ENCODE measurements at places on chromosomes 6 and 20.

DNA sequence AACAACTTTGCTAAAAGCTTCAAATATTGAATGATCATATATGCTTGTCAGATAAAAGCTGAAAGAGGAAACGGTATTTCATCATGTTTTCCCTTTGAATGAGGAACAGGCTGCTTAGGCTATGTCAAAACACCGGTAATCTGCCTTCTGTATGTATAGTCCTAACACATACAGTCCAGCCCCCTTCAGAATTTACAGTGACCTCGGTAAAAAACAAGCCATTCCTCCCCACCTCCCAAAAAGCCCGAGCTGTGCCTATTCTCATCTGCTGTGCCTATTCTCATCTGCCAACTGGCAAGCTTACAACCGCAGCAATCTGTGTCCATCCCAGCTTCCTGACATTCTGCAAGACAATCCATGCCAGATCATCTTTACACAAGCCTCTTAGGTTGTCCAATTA lies 26.8 kb upstream of the UBE2J1 start:
- no peak for DNase-seq

DNA sequence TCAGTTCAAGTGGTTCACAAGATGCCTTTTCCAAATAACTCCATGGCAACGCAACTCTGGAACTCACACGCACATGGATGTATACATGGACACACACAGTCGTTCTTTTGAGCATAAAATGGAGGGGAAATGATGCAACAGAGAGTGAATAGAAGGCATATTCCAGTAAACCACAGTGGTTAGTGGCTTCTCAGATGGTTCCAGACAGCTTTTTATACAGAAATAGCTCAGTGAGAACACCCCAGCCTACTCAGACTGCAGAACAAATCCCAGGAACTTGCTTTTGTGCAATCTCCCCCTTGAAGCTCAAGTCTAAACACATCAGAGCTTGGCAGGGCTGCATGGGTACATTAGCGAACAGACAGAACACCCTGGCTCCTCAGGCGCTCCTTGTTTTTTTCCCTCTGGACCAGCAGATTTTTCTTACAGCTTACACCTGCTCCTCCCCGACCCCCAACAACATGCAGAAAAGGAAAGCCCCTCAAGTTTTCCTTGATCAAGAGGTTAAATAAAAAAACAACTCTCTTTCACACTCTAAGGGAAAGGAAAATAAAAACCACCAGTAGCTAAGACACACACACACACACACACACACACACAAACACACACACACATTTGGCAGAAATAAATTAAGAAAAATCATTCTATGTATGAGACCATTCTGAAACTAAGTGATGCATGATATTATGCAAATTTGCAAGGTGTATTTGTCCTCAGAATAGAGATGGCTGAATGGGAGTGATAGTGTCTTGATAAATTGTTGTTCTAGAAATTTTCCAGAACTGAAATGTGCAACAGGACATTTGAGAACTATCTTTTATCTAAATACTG lies 51.2 kb upstream of the RANBP9 start:
- DNase-seq: peak; percentile 85

- no peak for DNase-seq
These were observed 41.4 kb upstream of the TMX4 start for GRCh38 chr20:8060977-8061376.

- DNase-seq: no peak
These were observed 934.3 kb downstream of the GRIK2 start for GRCh38 chr6:102327697-102328225.

DNA sequence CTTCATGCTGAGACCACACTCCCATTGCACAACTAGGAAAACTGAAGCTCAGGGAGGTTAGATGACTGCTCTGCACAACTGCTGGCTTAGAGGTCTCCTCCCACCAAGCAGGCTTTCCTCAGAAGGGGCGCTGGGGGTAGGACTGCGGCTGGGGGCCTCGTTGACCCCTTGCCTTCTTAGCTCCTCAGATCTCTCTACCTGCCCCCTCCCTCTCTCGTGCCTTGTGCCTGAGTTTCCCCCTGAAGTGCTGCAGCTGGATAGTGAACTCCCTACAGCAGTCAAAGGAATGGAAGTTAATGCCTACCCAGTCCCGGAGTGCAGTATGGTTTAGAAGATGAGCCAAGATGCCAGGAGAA lies 149.8 kb downstream of the GRM4 start:
- DNase-seq: no peak

- DNase-seq: peak; percentile 10
These were observed 117.0 kb downstream of the TMEM200A start for GRCh38 chr6:130482645-130483390.

GRCh38 chr6:170032706-170033309 lies 258.1 kb downstream of the DLL1 start:
- DNase-seq: no peak

DNA sequence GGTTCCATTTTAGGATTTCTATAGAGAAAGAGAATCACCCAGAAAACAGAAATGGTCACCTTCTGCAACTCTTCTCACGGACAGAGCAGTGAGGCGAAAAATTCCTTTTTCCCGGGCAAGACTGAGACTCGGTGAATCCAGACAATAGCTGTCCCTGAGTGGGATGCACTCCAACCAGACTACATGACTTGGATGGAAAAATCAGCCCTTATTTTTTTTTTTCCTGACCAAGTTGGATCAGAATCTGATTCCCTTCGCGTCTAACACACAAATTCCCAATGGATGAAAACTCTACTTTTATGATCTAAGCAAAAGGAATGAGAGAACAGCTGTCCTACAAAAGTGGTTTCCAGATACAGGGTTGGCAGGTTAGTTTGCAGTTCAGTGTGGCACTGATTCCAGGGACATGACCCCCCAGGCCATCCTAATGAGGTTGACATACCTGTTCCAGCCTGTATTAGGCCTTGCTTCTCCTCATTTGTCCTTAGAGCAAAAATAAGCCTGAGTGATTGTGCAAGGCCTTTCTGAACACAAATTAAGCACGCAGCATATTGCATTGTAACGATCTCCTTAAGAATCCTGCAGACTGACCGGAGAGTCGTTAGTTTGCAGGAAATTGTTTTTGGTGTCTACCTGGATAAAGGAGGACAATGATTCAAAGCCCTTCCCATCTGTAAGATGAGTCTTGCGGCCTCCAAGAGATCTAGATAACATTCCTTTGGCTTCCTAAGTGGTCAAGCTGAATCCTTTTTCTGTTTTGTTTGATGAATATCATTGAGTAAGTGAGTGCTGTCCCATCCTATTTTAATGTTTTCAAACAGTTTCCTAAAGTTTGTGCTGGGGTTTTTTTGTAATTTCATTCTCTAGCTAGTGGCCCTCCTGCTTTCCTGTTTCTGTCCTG lies 1.5 kb upstream of the NEDD9 start:
- no peak for DNase-seq

DNA sequence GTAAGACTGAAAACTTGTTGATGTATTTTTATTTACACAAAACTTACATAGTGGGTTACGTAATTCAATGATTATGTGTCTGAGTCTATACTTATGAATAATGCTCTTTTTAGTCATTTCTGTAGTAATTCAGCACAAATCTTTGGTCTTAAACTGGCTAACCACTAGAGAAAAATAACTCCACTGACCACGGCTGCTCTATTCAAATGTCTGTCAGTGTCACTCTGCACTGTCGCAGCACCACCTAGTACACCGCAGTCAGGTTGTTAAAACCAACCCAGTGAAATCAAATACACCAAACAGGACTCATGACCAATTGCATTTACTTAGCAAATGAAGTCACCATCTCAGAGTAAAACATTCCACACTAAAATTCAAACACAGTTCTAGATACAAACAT lies 93.5 kb upstream of the CCDC28A start:
- no peak for DNase-seq

GRCh38 chr6:13360671-13361540 lies 32.6 kb upstream of the TBC1D7 start:
- no peak for DNase-seq

DNA sequence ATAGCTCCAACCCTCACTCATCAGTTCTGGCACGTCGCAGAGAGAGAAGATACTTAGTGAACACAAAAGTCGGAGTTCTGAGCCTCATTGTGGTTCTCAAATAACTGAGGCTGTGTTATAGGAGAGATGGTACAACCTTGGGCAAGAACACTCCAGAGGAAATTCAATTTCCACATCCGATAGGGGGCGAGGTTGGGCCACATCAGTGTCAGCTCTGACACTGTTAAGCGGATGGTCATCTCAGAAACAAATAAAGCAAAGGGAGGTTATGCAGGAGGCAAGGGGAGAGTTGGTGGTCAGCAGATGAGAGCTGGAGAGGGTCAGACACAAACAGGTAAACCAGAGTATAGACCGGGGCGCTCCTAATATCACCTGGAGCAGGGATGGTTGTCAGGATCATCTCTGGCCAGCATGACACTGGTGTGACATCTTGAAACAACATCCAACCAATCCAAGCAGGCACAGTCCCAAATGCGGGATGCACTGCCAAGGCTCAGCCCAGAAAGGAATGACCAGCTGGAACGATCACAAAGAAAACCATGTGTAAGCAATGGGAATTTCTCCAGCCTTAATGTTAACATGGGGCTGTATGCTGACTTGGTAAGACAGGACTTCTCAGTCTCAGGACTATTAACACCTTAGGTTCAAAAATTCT lies 331.8 kb downstream of the HACE1 start:
- peak; percentile 9 for DNase-seq

GRCh38 chr6:87700397-87701343 lies 1.4 kb downstream of the AKIRIN2 start:
- no peak for DNase-seq

DNA sequence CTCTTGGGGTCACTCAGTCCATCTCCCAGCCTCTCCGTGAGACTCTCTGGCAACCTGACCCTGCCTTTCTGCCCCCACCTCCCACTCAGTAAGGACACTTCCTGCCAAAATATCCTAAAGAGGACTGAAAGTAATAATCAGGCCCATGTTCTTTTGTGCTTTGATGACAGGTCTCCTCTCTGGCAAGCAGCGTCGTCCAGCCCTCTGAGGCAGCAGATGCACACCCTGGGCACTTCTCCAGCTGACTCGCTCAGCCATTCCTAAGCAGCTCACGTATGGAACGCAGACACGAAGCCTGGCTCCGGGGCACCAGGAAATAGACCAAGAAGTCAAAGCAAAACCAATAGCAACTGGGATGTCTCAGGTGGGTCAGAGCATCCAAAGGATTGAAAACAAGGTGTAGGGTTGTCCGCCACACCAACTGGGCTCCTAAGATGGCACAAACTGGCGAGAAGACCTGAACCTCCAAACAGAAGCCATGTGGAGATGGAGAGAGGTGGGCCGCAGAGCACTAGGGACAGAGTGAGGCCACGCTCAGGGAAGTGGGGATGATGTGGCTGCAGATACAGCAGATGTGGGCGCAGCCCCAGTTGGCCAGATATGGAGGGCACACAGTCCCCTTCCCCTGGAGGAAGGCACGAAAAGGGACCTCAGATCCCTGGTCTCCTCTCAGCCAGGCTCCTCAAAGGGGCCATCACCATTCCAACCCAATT lies 99.3 kb downstream of the PRND start:
- peak; percentile 63 for DNase-seq

- DNase-seq: no peak
These were observed 6.4 kb downstream of the NHSL1 start for GRCh38 chr6:138492871-138493270.

DNA sequence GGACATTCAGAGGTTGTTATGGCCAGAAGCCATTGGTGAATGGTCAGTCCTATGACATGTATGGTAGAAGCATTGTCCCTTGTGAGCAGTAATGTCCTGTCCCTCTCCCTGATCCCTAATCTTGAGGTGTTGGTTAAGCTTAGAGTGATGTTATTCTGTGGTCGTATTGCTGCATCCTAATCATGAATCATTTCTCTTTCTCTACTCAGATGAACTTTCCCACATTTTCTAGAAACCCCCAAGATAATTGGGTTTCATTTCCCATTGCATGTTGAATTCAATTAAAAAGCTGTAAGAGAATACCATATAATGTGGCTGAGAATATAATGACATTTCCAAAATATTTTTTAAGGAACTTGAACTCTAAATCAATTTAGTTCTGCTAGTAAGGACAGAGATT lies 175.1 kb downstream of the PLCB4 start:
- DNase-seq: no peak

- no peak for DNase-seq
These were observed 12.9 kb upstream of the ADTRP start for GRCh38 chr6:11791354-11792107.

GRCh38 chr6:16238963-16239797 lies 793 bp downstream of the GMPR start:
- no peak for DNase-seq

DNA sequence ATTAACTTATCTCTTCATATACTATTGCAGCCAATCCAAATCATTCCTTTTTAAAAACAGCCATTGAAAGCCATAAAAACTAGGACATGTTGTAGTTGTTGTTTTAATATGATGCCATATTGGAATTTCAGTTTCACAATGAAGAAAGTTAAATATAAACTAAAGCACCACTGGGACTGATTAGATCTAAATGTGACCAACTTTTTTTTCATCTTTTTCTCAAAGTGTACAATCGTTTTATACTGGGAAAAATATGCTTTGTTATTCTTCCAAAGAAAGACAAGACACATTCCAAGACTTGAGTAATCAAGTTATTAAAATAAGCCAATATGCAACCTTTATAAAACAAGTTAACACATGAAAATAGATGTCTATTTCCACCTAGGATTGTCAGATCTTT lies 68.5 kb downstream of the THEMIS start:
- no peak for DNase-seq

DNA sequence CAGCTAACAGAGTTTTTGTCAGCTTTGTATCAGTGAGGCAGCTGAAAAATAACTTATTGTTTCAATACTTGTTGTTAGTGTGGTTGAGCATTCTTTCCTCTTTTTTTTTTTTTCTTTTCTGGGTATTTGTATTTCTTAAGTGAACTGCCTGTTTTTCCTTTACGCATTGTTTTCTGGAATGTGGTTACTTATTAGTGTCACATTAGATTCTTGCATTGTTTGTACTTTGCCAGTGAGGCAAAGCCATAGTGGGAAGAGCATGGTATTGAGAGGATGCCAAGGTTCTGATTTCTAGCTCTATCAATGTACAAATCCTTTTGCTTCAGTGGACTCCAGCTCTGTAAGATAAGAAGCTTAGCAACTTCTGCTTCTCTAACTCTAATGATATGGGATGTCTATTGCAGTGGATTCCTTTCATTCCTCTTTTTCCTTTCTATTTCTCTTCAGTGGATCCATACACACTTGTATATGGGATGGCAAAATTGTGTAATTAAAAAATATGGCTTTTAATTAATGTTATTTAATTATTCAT lies 3.9 kb downstream of the CDKAL1 start:
- DNase-seq: no peak

DNA sequence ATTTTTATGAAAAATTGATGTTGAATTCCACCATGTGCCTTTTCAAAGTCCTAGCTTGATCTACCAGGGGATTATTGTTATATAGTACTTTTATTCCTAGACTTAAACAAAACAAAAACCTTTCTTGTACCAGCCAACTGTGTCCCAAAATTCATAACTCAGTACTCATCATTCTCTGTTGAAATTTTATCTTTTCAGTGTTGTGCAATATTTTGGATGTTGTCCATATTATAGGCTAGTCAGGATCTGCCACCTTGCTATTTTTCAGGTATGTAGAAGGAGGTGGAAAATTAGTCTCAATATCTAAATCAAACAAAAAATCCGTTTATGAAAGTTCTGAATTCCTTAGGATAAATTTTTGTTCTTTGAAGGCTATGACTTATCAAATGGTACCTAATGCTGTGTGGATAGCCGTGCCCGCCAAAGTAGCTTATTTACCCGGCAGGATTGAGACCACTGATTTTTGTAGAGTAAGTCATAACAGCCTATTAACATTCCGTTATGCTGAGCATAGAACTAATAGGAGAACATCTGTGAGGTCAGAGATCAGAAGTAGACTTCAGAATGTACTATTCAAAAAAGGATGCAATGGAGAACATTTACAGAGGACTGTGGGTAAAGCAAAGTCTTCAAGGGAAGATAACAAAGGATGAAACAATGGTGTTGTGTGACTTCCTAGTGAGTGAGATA lies 304.7 kb downstream of the SOX4 start:
- no peak for DNase-seq

- no peak for DNase-seq
These were observed 43.2 kb downstream of the C6orf118 start for GRCh38 chr6:165266191-165266590.
